CD4-positive, alpha-beta T cell treated with Interleukin-4 for 1 hour (primary cell): ENCODE measurements at places on chromosomes 16 and 17.
A peak's percentile ranks its signal among the peaks of the same experiment; 100 is the strongest.

- DNase-seq = no peak
These were observed 50.1 kb upstream of the CACNG5 start for GRCh38 chr17:66784621-66785364.

DNA sequence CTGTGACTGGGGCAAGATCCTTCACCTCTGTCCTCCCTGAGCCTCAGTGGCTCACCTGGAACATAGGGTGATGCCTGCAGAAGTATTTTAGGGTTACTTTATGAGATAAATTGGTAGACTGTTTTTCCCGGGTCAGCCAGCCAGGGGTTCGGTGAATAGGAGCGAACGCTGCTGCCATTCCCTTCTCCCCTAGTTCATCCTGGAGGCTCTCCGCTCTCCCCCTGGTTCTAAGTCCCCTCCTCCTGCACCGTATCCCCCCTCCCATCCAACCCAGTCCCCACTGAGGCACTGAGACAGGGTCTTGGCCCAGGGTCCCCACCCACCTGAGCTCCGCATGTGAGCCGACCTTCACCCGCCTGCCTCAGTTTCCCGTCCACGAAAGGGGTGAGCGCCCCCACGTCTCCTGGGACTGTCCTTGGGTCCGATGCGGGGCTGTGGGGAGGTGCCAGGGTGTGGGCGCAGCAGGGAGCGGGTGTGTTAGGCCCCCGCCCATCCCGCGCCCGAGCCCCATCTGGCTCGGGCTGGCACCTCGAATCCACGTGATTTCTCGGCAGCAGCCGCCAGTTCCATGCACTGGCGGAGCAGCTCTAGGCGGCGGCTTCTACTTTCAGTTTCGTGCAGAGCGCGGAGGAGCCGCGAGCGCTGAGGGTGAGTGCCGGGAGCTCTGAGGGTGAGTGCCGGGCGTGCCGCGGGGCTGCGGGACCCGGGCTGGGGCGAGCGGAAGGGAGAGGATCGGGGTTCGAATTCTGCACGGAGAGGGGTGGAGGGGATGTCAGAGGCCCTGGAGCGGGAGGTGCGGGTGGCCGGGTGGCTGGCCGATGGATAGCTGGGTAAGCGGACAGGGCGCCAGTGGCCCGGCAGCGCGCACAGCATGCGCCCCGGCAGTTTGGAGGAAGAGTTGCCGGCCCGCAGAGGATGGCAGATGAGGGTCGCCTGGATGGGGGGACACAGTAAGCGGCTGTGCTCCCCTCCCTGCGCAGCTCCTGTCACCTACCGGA lies at the start of gene NLRC5:
TSS of gene NLRC5 (plus strand) at position 610 of the 998 bp plus-strand sequence. CDS start 31,156 bp downstream, outside the sequence.
- DNase-seq = peak; percentile 92

DNA sequence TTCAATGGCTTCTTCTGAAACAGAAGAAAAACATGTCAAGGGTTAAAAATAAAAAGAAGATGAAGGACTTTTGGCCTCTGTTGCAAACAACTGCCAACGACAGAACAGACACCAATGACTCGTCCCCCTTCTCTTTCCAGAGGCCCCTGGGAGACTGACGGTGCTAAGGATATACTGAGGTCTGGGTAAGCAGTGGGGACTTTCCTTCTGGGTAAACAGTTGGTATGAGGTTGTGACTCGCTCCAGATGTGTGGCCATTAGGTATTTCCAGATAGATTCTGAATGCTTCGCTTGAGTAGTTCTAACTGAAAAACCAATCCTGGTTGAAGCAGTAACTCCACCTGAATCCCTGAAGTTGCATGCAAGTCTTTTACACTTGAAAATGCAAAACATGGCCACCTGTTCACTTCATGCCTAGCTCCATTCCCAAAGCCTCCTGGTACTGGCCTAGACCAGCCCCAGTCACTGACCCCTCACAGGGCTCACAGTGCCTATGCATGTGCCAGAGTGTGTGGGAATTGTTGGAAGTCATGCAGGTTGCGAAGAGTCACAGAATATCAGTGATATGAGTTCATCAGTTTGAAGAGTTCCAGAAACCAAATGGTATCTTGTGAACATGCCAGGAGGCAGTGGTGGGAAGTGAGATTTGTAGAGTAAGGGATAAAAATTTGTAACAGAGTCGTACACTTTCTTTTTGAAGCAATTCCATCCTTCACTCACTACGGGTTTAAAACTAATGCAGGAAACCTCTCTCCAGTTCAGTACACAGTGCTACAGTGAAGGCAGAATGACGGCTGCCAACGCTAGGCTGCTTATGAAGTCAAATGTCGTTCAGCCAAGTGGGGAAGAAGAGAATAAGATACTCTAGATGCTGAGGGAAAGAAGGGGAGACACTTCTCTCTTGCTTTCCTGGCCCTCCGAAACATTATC lies 217.8 kb downstream of the ZFHX3 start:
- no peak for DNase-seq

GRCh38 chr17:74369221-74369620 lies 1.9 kb downstream of the GPR142 start:
- peak; percentile 66 for DNase-seq

DNA sequence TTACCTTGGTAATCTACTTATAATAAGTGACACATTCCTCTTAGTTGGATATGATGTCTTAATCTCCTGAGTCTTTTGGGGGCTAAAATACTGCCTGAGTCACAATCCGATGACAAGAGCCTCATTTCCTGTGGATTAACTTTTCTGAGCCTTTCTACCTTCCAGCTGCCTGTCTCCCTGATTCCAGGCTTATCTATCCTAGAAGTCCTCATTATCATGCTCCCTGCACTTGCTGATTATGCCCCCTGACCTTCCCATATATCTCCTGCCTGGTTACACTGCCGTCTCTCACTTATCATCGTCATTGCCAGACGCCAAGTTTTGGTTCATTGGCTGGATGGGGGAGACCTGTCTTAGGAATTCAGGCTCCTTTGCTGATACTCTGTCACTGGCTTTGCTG lies 727.4 kb upstream of the CA10 start:
- no peak for DNase-seq
